ENCODE measurements at places on chromosomes 3 and 15. TPM values are rescaled to one million over a fixed set of nuclear protein-coding genes. Genes with fewer than 3 reads are reported as not detected.

The PHLDB2 gene
- total RNA-seq: 2.8 TPM

The BCL6 gene
- 24.1 TPM for total RNA-seq

The CDCP1 gene
- total RNA-seq: 2.1 TPM

The CELF6 gene
- total RNA-seq: 0.98 TPM

The CYP8B1 gene
- total RNA-seq: not detected

The PRTG gene
- total RNA-seq: not detected

The SUCLG2 gene
- 39.1 TPM for total RNA-seq

The OPA1 gene
- total RNA-seq: 59.9 TPM

The THPO gene
- total RNA-seq: not detected

The CLEC3B gene
- total RNA-seq: 1.0 TPM

The GABRR3 gene
- total RNA-seq: not detected

The SEMA5B gene
- total RNA-seq: not detected

The HIGD1A gene
- total RNA-seq: 74.2 TPM

The ARPIN gene
- not detected for total RNA-seq

The TMC3 gene
- not detected for total RNA-seq

The PLA2G4E gene
- total RNA-seq: not detected

The CYP1A2 gene
- not detected for total RNA-seq

The TMPRSS7 gene
- total RNA-seq: not detected

The MYO5A gene
- 34.5 TPM for total RNA-seq

The ECE2 gene
- not detected for total RNA-seq

The PLCH1 gene
- 0.88 TPM for total RNA-seq

The CFAP100 gene
- total RNA-seq: not detected

The MUC13 gene
- total RNA-seq: not detected

The CEMIP gene
- total RNA-seq: 0.12 TPM

The CD80 gene
- 17.7 TPM for total RNA-seq

The CPN2 gene
- not detected for total RNA-seq

The CMTM8 gene
- 5.8 TPM for total RNA-seq
